ENCODE measurements at places on chromosomes 1 and 21.
A peak's percentile ranks its signal among the peaks of the same experiment; 100 is the strongest.

DNA sequence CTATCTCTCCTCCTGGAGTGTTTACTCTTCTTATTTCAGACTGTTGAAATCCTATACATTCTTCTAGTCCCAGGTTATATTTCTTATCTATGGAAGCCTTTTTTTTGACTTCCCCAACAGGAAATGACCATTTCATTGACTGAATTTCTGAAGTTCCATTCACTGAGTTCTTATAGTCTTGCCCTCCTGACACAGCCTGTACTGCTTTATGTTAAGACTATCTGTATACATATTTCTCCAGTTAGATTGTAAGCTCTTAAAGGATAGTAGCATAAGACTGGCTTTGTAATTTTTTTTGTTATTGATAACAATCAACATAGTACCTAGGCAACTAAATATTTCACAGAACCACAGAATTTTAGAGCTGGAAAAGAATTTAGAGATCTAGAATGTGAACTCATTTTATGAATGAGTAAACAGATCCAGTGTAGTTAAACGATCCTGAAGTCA lies 14.9 kb upstream of the MACF1 start:
- no peak for DNase-seq

DNA sequence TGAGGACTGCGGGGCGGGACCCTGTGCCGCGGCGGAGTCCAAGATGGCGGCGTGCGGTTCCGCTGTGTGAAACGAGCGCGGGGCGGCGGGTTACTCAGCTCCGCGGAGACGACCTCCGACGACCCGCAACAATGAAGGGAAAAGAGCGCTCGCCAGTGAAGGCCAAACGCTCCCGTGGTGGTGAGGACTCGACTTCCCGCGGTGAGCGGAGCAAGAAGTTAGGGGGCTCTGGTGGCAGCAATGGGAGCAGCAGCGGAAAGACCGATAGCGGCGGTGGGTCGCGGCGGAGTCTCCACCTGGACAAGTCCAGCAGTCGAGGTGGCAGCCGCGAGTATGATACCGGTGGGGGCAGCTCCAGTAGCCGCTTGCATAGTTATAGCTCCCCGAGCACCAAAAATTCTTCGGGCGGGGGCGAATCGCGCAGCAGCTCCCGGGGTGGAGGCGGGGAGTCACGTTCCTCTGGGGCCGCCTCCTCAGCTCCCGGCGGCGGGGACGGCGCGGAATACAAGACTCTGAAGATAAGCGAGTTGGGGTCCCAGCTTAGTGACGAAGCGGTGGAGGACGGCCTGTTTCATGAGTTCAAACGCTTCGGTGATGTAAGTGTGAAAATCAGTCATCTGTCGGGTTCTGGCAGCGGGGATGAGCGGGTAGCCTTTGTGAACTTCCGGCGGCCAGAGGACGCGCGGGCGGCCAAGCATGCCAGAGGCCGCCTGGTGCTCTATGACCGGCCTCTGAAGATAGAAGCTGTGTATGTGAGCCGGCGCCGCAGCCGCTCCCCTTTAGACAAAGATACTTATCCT lies 430 bp downstream of the RBM15 start:
- no peak for DNase-seq

DNA sequence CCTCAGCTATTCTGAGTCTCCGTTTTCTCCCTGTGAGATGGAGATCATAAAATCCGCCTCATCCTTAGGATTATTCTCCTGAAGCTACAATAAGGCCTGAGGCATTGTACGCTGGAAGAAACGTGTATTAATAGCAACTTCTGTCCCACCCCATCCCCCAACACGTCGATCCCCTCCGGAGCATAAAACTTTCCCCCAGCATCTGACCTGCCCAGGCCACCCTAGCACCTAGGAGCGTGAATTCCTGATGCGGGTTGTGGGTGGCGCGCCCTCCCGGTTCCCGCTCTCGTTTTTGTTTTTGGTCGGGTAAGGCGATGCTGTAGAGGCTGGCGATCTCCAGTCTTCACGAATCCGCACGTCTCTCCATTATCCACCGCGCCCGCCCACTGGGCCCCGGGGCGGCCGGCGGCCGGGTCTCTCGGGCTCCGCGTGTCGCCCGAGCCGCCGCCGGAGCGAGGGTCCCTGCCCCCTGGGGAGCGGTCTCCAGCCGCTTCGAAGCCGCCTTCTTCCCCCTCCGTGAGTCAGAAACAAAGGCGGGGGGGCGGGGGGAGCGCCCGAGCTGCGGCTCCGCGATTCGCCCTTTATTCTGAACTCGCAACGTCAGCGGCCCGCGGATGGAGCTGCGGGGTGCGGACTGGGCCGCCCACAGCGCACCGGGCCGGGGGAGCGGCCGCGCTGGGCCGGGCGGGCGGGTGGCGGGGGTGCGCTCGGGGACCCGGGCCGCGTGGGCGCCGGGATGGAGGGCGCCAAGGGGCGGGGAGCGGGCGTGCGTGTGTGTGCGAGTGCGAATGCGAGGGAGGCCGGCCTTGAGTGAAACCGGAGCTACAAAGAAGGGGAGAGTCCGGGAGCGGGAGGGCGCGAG lies at the start of gene PLEKHO1:
TSS of gene PLEKHO1 (plus strand) at position 646 of the 862 bp plus-strand sequence. CDS start 342 bp downstream, outside the sequence.
- peak; percentile 82 for DNase-seq

DNA sequence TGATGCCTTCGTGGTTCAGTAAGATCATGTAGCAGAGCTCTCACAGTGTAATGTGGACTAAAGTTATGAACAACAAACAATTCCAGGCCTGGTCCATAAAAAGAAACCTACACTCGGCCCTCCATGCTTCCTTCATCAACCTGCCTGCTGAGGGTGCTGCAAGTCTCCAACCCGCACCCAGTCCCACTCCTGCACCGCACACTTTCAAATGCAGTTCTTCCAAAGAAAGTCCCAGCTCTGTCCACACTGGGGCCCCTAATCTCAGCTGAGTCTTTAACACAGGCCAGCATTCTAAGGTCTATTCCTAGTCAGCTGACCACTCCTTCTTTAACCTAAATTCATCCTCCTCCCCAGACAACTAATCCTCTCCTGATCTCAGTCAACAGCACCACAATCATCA lies 71.5 kb upstream of the NR5A2 start:
- DNase-seq: no peak

Data from activated effector memory CD4-positive, alpha-beta T cell treated with Interleukin-2 at 50 U/mL for 16 hours (primary cell).